ENCODE measurements at places on chromosomes 1 and 21.

- DNase-seq: no peak
Measured at GRCh38 chr1:108843390-108844137, 13.3 kb downstream of the AKNAD1 start.

DNA sequence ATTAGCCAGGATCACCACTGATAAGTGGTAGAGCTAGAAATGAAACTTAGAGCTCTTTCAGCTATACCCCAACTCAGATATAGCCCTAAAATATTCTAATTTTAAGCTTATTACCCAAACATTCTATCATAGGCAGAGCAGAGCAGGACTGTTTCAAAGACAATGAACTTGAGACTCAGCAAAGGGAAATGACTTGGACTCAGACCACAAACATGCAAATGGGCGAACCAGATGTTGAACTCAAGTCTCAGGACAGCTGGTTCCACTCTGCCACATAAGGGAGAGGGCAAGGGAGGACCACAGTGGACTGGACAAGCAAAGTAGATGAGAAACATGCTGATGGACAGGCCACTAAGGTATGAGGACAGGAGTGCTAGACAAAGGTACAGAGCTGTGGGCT lies 315.3 kb downstream of the OMA1 start:
- DNase-seq: no peak

DNA sequence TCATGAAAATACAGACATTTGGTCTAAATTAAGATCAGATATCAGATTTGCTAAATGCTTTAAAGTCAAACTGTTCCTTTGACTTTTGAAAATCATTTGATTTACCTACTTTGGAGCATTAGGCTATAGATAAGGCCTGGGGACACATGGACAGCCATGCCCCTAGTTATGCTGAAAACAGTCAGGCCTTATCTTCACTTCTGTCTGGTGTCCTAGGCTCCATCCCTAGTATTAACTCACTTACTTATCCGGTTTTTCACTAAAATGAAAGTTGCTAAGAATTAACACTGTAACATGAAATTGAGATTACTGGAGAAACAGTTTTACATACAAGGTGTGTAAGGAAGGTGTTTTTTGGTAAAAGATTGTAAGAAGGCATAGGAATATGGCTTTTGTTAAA lies 4.5 kb upstream of the CATSPERE start:
- DNase-seq: no peak

GRCh38 chr1:219330669-219331068 lies 157.0 kb downstream of the LYPLAL1 start:
- DNase-seq: no peak

DNA sequence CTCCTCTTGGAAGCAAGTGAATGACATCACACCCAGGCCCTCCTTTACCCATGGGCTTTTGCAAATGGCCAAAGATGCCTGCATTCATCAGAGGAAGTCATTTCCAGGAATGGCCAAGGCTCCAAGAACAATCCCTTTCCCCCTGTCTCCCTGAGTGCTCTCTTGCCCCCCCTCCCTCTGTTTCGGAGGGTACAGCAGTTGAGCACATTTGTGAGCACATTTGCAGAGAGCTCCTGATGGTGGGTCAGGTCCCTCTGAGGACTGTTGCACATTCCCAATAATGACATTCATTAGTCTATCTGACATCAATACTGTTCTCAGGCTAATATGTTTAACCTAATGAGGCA lies 113.4 kb downstream of the MATN1 start:
- DNase-seq: no peak

DNA sequence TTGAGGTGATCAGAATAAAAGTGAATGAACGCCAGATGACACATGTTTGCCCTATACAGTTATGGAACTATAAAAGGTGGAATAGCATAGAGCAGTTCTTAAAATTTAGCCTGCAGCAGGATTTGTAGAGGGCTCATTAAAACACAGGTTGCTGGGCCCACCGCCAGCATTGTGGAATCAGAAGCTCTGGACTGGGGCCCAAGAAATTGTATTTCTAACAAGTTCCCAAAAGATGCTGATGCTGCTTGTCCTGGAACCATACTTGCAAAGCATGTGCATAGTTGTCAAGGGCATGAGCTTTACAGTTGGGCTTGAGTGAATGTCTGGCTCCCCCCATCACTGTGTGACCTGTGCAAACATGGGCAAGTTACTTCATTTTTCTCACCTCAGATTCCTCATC lies 37.5 kb upstream of the LRRC53 start:
- no peak for DNase-seq

GRCh38 chr1:165056914-165057313 lies 299.6 kb downstream of the LMX1A start:
- no peak for DNase-seq

- no peak for DNase-seq
Measured at GRCh38 chr1:193411714-193412113, 225.3 kb upstream of the B3GALT2 start.

DNA sequence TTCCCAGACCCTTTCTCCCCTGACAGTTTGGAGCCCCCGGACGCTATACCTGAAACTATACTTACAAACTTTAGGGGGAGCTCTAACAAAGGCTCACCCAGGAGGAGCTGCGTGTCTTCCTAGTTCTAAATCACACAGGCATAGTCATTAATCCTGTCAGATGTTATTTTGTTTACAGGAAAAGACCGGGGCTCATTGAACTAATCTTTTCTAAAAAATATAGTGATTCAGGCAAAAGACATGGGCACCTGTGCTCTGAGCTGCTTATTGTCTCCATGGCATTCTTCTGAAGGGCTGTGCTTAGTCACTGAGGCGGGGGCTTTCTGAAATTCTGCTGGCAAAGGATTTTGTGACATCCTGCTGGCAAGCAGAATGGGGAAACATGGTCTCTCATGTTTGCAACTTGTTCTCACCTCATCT lies 1577.0 kb downstream of the NCAM2 start:
- DNase-seq: no peak

- no peak for DNase-seq
Measured at GRCh38 chr1:160328184-160328583, 14.9 kb downstream of the COPA start.

- no peak for DNase-seq
Measured at GRCh38 chr1:57655161-57655560, 231.3 kb upstream of the DAB1 start.

DNA sequence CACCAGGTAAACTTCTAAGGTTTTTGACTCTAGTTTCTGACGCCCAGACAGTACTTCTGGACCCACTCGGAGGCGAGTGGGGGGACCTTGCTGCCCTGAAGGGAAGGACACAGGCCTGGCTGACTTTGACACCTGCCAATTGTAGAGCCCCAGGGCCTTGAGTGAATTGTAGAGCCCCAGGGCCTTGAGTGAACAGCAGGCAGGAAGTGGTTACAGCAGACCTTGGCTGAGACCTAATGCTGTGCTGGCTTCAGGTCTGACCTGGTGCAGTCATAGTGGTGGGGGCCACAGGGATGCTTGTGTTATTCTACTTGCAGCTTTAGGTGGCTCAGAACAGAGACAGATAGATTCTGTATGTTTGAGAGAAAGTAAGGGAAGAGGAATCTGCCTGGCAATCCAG lies 344.3 kb downstream of the DUSP10 start:
- DNase-seq: no peak

GRCh38 chr1:216366979-216367378 lies 56.3 kb downstream of the USH2A start:
- no peak for DNase-seq

DNA sequence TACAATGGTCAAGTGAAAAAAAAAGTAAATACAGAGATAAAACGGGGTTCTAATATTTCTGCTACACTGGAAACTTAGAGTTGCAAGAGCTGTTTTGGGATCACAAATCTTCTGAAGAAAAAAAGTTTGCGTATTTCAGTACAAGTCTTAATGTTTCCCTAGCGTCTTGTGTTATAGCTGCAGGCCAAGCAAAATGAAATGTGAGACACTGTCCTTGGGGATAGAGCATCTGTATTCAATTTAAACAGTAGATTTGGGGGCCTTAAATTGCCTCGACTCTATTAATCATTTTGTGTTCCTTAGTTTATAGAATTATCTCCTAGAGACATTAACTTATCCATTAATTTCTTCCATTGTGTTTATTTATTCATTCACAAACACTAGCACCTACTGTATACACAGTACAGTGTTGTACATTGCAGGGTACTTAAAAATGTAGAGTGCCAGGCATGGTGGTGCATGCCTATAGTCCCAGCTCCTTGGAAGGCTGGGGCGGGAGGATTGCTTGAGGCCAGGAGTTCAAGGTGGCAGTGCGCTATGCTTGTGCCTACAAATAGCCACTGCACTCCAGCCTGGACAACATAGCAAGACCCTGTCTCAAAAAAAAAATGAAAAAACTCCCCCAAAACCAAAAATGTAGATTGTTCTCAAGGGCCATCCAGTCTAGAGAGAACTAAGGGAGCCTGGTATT lies 7.9 kb downstream of the DISC1 start:
- no peak for DNase-seq

DNA sequence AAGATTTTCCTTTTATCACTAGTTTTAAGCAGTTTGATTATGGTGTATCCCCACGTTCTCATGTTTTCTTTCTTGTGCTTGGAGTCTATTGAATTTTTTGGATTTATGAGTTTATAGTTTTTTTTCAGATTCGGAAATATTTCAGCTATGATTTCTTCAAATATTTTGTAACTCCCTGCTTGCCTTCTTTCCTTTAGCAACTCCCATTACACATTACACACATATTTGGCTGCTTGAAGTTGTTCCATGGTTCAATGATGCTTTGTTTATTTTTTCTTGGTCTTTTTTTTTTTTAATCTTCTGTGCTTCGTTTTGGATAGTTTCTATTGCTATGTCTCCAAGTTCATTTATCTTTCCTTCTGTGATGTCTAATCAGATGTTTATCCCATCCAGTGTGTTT lies 48.5 kb upstream of the WARS2 start:
- DNase-seq: no peak

DNA sequence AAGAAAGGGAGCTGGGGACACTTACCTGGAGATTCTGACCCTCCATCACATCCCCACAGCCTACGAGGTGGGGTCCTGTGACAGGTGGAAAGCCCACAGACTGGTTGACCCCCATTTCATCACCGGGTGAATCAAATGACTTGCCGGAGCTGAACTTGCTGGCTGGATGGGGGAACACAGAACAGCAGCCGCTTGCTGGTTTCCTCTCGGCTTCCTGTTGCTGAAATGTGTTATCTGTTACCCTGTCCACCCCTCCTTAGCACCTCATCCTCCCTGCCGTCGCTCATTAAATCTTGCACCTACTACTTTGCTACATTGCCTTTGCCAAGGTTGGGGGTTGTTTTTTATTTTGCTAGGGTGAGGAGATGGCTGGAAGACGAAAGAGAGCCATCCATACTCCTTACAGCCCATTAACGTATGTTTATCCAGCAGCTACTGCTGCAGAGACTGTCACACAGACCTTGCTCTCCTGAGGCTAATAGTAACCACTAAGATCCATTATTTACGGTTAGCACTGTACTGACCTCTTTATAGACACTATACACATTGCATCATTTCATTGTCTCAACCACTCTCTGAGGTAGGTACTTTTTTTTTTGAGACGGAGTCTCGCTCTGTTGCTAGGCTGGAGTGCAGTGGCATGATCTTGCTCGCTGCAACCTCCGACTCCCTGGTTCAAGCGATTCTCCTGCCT lies 7.0 kb downstream of the PAFAH2 start:
- peak; percentile 20 for DNase-seq

DNA sequence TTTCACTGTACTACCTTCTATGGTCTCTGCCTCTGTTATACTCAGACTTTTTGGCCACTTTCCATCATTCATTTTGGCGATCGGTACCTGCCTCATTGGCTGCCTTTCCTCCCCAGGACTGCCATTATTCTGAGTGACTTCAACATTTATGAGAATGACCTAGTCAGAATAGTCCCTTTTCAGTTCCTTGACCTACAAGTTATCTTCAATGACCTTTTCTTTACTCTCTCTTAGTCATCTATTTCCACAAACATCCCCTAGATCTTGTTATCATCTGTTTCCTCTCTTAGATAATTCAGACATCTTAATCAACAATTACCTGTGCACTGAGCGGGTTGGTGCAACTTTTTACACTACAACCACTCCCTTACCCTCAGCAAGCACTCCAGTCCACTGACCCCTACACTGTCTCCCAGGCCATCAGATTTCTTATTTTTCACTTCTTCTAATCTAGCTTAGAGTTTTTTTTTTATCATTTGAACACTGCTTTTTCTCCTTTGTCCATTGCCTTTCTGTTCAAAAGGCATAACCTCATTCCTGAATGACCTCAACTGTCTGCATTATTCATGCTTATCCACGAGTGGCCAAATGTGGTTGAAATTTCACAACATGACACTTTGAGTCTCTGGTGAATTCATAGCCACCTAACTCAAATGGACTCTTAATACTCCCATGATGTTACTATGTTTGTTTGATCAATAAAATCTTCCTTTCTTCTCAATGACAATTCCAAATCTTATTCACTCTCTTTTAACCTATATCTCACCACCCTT lies 112.7 kb downstream of the HMCN1 start:
- no peak for DNase-seq

GRCh38 chr1:1832166-1832565 lies 53.9 kb upstream of the NADK start:
- DNase-seq: no peak

- no peak for DNase-seq
Measured at GRCh38 chr1:155187456-155187891, 13.8 kb downstream of the TRIM46 start.

DNA sequence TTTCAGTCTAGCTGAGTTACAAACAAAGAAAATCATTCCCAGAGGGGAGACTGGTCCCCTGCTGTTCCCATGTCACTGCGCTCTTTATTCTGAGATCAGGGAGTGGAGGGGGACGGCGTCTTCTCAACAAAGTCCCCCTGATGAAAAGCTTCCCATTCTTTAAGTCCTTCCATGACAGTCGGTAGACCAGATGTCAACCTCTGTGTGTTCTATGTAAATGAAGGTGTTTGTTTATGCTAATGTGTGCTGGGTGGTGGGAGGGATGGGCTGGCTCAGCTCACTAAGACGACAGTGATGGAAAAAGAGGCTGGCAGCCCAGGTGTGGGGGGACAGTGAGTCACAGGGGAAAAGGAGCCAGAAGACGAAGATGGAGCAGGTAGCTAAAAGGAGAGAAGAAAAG lies 148.2 kb upstream of the KLHDC7A start:
- no peak for DNase-seq

DNA sequence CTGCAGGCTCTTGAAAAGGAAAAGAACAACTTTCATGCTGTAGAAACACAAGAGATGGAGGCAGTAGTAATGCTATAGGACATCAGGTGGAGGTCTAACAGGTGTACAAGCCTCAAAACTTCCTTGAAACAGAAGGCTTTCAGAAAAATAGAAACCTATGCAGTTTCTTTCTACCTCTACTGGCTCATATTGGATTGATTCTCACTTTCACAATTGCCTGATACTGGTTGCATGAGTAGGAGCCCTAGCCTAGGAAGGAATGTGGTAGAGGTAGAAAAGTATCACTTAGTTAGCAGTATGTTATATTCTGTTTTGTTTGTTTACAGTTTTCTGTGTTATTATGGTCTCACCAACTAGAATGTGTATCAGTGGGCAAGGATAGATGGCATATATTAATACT lies 175.4 kb upstream of the GORAB start:
- DNase-seq: no peak

Measured in stimulated activated CD8-positive, alpha-beta memory T cell treated with anti-CD3 and anti-CD28 coated beads, Interleukin-7, amount 100 ng/mL, for 1 hour (primary cell).